ENCODE measurements at places on chromosomes 1 and 21. TPM values are rescaled to one million over a fixed set of nuclear protein-coding genes. Genes with fewer than 3 reads are reported as not detected.

DNA sequence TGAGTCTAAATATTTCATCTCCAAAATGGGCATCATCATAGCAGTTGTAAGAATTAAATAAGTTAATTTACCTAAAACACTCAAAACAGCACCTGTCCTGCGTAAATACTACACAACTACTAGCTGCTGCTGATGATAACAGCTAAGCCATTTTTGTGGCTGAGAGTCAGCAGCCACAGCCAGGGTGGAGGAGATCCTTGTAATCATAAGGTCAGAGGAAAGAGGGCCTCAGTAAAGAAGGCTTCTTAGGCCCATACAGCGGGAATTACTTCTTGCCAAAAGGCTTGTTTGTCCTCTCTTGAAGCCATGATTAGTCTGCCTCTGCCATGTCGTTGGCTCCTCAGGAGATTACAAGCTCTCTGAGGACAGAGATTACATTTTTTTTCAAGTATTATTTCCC lies 245.0 kb downstream of the FGGY start:
- H3K27me3 ChIP-seq: no peaks in the 10 kb centered on the region
- no peak overlapping the region for H3K4me3 ChIP-seq
- no peaks in the 10 kb centered on the region for H3K36me3 ChIP-seq

The RIIAD1 gene
- total RNA-seq: not detected

DNA sequence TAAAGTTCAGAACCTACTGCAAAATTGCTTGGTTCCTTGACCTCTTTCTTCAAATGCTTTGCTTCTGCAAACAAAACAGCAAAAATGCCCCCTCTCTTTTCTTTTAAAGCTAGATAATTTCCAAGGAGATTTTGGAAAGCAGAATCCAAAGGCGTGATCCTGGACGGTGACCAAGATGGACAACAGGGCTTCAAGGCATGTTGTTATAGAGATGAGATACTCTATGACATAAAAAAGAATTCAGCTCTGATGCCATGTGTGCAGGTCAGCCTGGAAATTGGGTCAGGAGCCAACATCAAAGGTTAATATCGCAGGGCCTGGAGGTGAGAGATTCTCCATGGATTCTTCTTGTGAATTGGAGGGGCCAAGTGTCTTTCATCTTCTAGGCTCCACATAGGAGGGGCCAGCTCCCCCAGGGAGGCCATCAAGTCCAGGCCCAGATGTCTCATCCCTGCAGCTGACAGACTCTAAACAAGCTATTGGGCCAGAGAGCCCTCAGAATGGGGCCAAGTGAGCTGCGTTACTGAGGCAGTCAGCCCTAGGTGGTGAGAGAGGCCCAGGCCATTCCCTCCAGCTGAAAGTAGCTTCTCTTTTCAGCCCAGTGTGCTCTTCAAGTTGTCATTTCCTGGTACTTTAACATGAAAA lies 45.5 kb downstream of the NMNAT2 start:
- no peak overlapping the region for H3K27ac ChIP-seq
- no peaks in the 10 kb centered on the region for H3K4me1 ChIP-seq
- H3K4me3 ChIP-seq: no peak overlapping the region
- no peaks in the 10 kb centered on the region for H3K36me3 ChIP-seq
- no peak for DNase-seq
- H3K27me3 ChIP-seq: peaks cover 2% of the 10 kb centered on the region

The MAGOH gene
- total RNA-seq: 74.1 TPM

GRCh38 chr1:173447224-173447623 lies 29.9 kb upstream of the PRDX6 start:
- peaks cover 39% of the 10 kb centered on the region for H3K36me3 ChIP-seq
- no peak for DNase-seq

The EPHB2 gene
- not detected for total RNA-seq

- DNase-seq: no peak
- H3K27me3 ChIP-seq: no peaks in the 10 kb centered on the region
- peaks cover 4% of the 10 kb centered on the region for H3K36me3 ChIP-seq
- H3K4me3 ChIP-seq: no peak overlapping the region
- peaks cover 9% of the 10 kb centered on the region for H3K4me1 ChIP-seq
Measured at GRCh38 chr1:172277275-172277674, 143.2 kb upstream of the C1orf105 start.

GRCh38 chr21:30245061-30245460 lies 29.2 kb upstream of the CLDN8 start:
- H3K4me1 ChIP-seq: no peaks in the 10 kb centered on the region
- H3K27me3 ChIP-seq: no peaks in the 10 kb centered on the region

- no peaks in the 10 kb centered on the region for H3K36me3 ChIP-seq
- no peak for DNase-seq
- no peak overlapping the region for H3K27ac ChIP-seq
- H3K4me1 ChIP-seq: peaks cover 11% of the 10 kb centered on the region
Measured at GRCh38 chr1:41380195-41380594, 19.0 kb downstream of the FOXO6 start.

The PDC gene
- total RNA-seq: not detected

The FMO3 gene
- not detected for total RNA-seq

GRCh38 chr1:62285984-62286785 lies 33.0 kb downstream of the KANK4 start:
- H3K36me3 ChIP-seq: no peaks in the 10 kb centered on the region
- no peak overlapping the region for H3K27ac ChIP-seq
- peaks cover 29% of the 10 kb centered on the region for H3K27me3 ChIP-seq
- no peak overlapping the region for H3K4me3 ChIP-seq

GRCh38 chr1:160541622-160542302 lies 18.7 kb upstream of the SLAMF6 start:
- no peak overlapping the region for H3K4me3 ChIP-seq
- H3K27me3 ChIP-seq: no peaks in the 10 kb centered on the region
- no peak for DNase-seq
- peaks cover 13% of the 10 kb centered on the region for H3K36me3 ChIP-seq
- peaks cover 52% of the 10 kb centered on the region for H3K4me1 ChIP-seq
- H3K27ac ChIP-seq: peak overlapping the region; percentile 47
